ENCODE measurements at places on chromosomes 1 and 21.

GRCh38 chr1:192700834-192701271 is 64.9 kb downstream of the RGS13 start:
- DNase-seq, result peak; percentile 61

- no peak for DNase-seq
These were observed 24.4 kb upstream of the FAM89A start for GRCh38 chr1:231064418-231064817.

DNA sequence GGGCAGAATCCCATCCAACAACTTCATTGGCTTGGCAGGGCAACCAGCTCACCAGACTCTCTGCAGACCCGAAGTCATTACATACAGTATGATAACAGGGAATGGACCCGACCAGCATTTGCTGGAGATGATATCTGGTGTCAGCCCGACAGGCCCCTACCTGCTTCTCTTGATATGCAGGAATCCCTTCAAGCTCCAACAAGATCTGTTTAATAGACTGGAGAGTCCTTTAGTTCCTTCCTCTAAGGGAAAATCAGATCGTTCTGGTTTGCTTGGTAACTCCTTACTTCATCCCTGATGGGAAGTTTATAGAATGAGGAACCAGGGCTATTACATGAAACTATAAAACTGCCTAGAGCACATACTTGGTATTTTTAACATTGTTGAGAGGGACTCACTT is 61.2 kb downstream of the EDARADD start:
- DNase-seq, result no peak

- no peak for DNase-seq
These were observed 2.2 kb downstream of the ELOA start for GRCh38 chr1:23745515-23745914.

GRCh38 chr1:162028726-162029125 is 5.1 kb upstream of the OLFML2B start:
- DNase-seq, result no peak

DNA sequence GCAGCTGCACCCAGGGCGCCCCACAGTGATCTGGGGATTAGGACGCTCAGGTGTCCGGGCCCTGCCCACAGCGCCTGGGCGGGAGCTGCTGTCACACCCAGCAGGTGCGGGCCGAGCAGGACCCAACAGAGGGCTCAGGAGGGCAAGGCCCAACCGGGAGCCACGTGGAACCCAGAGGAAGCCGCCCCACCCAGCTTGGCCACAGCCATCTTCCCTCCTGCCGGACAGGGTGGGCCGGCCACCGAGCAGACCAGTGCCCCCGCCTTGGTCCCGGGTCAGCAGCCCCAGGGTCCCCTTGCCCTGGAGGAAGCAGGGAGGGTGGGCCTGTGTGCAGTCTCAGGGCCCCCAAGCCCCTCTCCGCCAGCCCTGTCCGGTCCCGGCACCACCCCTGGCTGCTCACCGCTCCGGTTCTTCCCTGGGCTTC is 6.3 kb upstream of the TTLL10 start:
- no peak for DNase-seq

- no peak for DNase-seq
These were observed 244.2 kb upstream of the HOOK1 start for GRCh38 chr1:59570524-59570923.

DNA sequence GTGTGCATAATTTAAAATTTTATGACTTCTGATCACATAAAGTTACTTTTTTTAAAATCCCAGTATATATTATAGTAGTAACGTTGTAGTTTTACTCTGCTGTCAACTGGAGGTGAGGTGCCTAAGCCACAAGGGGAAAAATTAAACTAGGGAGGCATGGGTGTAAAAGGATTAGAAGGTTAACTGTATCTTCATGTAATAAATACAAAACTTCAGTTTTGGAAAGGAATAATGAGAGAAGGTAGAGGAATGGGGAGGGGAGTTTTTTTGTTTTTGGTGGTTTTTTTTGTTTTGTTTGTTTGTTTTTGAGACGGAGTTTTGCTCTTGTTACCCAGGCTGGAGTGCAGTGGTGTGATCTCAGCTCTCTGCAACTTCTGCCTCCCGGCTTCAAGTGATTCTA is 5.7 kb downstream of the SLC25A33 start:
- DNase-seq, result no peak

DNA sequence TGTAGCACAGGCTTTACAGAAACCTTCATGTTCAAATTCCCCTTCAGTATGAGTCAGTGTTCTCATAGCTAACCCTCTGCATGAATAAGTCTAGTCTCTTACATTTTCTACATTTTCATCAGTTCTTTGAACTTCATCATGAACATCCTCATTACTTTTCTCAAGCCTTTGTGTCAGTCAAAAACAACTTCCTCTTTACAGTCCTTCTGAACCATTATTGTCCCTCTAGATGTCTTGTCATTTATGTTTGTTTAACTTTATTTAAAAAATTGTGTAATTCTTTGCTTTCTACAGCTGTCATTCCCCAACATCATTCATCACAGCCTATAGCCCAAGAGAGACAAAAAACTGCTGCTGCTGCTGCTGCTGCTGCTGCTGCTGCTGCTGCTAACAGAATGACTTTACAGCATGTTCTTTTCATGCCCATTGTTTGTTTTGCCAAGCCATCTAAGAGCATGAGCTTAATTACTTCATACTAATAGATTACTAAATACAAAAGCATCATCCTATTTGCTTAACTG is 133.1 kb downstream of the LRRC40 start:
- no peak for DNase-seq

DNA sequence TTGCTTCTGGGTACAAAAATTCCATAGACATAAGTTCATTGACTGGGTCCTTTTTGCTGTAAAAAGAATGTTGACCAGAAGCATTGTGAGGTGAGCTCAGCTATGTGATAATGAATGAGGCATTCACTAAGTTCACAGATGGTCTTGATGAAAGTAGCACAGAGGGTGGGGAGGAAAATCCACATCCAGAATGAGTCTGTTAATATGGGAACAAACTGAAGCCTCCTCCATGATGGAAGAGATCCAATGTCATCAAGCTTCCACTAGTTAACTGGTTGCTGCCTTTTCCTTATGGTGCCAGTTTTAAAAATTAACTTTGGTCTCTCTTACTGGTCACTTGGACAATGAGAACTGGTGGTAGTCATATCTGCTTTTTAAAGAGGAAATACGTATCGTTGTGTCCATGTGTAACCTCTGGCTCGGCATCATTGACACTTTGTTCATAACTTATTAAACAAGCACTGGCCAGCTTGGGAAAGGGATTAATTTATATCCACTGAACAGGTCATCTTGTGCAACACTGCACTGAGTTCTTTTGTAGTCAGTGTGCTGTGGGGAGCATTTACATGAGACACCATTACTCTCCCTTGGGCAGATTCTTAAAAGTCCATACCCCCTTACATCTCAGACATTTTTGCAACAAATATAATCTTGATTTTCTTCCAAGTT is 88.6 kb downstream of the ADAMTS1 start:
- no peak for DNase-seq
